ENCODE measurements at places on chromosomes 3 and 15.

DNA sequence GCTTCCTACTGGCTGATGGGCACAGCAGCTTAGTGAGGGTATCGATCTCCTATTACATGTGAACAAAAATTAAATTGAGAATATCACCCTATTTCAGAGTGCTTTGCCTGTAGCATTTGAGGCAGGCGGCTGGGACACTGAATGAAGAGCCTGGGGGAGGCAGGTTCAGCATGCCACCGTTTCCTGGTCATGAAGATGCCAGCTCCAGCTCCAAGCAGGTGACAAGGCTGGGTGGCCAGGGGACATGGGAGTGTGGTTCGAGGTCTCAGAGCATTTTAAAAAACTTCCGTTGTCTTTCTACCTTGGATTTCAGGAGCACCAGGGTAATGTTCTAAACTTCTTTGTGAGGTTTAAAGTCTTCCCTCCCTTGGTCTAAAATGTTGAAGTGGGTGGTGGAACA is 158.2 kb downstream of the RPLP1 start:
- DNase-seq: no peak

- no peak for DNase-seq
These were observed 3.7 kb downstream of the SORD start for GRCh38 chr15:45026651-45027190.

DNA sequence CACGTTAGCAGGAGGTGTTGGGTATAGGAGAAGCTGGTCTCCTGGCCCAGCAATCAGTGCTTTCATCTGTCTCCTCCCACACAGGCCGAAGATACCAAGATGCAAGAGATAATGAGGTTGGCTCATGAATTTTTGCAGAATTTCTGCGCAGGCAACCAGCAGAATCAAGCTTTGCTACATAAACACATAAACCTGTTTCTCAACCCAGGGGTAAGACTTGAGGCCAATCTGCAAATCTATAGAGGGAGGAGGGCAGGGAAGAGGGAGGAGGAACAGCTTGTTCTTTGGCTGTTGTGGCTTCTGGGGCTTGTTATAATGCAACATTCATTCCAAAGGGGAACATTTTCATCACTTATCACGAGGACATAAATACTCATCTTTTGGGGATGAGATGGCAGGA is 195.3 kb downstream of the ITPR1 start:
- no peak for DNase-seq

GRCh38 chr3:43025423-43025822 is 46.3 kb downstream of the GASK1A start:
- no peak for DNase-seq

- no peak for DNase-seq
These were observed 330.3 kb downstream of the UACA start for GRCh38 chr15:70432924-70433495.

All from fibroblast of skin of right quadriceps (primary cell).